Activated CD8-positive, alpha-beta memory T cell treated with anti-CD3 and anti-CD28 coated beads for 1 hour (primary cell): ENCODE measurements at places on chromosomes 3 and 15.

DNA sequence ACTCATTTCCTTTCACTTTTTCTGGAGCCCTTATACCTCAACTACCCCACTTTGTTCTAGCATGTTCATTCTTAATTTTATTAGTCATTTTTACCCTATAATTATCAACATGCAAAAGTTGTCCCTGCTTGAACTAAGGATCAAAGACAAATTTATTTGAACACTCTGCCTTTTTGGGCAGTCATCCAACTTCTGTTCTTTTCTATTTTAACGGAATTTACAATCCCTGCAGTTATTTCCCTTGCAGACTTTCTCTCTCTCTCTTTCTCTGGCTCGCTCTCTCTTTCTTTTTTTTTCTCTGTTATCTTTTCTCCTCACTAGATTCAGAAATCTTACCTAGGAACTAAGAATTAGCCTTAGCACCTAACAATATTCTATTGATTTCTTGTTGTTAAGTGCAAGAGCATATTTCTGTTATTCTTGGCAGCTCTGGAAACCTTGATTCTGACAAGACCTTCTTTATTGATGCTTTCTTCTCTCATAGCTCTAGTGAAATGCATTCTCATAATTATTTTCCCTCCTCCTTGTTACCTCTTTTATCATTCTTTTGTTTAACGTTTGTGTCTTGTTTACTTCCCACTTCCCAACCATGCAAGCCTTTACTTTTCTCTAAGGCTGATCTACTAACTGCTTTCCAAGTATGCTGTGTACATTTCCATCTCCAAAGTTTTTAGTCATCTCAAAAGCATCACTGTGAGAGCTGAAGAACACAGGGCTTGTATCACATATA lies 951.6 kb downstream of the DIPK2A start:
- no peak for DNase-seq

- DNase-seq: no peak
Observed at GRCh38 chr15:29785642-29786041, 36.6 kb downstream of the TJP1 start.

DNA sequence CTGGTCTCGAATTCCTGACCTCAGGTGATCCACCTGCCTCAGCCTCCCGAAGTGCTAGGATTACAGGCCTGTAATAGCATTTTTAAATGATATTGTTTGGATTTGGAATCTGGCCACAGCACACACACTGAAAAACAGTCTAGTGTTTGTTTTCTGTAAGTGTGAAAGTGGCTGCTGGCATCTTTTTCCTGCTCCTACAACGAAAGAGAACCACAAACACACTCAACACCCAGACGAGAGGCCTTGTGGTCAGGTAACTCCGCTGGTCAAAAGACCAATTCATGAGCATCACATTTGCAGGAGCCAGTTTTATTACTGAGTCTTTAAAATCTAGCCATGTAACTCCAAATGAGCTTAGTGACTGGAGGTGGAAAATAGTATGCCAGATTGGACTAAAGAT lies 50.2 kb downstream of the IMPG2 start:
- no peak for DNase-seq

GRCh38 chr3:194198938-194199337 lies 63.0 kb downstream of the HES1 start:
- DNase-seq: no peak

GRCh38 chr15:45734260-45734711 lies 99.5 kb downstream of the SQOR start:
- DNase-seq: no peak

DNA sequence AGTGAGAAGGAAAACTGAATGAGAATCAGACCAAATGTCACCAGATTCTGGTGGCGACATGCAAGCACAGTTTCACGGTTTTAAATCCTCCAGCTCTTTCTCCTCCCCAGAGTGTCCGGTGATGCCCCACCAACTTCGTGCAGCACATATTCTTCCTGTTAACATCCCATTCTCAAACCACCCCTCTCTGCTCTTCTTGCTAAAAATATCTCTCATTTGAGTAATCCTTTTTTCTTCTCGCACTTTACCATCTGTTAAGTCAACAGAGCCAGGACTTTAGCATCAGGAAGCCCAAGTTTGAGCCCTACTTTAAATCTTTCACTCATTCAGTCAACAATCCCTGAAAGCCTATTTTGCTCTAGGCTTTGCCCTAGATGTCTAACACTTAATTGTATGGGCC lies 68.2 kb upstream of the VGLL4 start:
- DNase-seq: no peak

DNA sequence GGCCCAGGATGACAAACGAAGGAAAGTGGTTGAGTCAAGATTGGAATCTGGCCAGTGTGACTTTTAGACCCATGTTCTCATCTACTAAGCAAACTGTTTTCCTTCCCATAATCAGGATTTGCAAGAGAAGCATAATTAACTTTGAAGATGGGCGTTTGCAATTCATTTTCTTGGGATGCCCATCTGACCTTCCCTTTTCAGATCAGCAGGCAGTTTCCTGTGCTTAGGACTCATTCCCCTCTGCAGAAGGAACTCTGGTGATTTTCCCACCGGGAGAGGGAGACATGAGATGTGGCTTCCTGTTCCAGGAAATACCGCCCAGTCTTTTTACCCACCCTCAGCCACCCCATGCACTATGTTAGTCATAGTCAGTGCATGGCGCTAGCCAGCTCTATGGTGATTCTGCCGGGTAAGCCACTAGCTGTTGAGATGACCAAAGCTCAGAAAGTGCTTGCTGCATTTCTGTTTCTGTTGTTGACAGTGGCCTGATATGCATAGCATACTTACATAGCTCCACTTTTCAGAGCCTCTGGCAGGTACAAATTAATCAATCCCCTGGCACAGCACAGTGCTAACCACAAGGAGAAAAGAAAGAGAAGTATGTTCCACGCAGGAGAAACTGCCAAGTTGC lies 129.4 kb downstream of the VGLL4 start:
- DNase-seq: no peak

GRCh38 chr3:147652651-147653366 lies 243.6 kb downstream of the ZIC1 start:
- no peak for DNase-seq

GRCh38 chr3:107920538-107920937 lies 170.3 kb downstream of the CD47 start:
- DNase-seq: no peak

DNA sequence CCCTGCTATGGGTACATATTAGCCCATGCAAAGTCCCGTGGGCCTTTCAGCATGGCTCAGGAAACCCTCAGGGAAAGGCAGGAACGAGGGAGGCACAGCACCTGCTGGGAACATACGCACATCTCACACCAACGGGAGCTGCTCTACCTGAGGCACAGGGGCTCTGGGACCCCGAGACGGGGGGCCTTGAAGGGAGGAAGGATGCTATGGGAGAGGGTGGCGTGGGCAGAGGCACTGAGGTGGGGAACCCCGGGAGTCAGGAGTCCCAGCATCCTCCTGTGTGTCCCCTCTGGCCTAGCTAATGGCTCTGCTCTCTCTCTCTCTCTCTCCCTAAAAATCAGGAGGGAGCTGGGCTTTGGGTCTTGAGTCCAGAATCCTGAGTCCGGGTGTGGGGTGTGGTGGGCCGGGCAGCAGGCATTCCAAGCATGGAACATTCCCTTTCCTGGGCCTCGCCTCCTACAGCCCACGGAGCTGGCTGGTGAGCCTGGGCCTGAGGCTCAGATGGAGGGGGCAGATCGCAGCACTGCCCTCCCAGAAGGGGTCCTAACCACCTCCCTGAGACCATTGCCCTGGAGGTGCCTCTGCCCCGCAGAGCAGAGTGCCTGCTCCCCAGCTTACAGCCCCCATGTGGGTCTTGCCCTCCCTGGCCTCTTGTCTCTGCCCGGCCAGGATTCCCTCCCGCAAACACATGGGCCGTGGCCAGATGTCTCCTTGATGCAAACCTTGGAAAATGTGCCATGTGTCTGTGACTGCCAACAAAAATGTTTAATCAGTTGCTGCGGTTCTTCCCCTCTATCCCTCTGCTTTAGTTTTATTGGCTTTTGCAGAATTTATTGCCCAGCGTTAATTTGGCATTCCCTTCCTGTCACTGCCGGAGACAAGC lies 101.6 kb downstream of the TMEM266 start:
- no peak for DNase-seq

GRCh38 chr15:55434989-55435825 lies 26.9 kb downstream of the PIERCE2 start:
- DNase-seq: no peak

DNA sequence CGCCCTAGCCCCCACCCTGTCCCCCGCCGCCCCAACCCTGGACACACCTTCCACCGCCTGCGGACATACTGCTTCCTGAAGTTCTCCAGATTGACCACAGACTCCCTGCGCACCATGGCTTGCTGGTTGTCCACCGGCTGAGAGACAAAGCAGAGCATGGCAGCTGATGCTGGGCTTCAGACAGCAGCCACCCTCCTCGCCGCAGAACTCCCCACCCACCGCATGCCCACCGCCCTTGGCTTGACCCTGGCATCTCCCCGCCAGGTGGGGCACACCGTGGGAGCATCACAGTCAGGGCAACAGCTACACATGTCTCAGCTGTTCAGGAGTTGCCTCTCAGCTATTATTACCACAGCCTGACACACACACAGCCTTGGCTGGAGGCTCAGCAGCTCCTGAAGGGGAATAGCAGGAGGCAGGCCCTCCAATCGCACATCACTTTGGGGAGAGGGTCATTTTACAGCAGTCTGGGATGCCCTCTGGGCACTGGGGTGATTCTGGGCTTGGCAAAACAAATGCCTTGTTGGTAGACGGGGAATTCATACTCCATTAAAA lies 78.4 kb upstream of the HERC1 start:
- no peak for DNase-seq

GRCh38 chr15:64865998-64866520 lies 24.3 kb downstream of the PLEKHO2 start:
- no peak for DNase-seq

DNA sequence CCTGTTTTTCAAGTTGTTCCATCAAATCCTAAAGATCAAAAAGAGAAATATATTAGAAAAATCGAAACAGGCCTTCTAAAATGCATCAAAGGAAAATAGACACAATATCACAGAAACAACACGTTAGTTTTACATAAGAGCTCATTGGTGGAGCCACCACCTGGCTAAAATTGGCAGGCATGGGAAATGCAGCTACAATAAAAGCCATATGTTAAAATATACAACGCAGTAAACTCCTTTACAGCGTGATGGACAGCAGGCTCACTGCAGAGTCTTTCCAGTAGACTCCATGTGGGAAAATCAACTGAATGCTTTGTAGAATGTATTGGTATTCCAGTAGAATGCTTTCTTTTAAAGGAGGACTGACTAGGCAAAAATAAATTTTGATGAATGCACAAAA lies 40.9 kb upstream of the MYO5C start:
- no peak for DNase-seq

DNA sequence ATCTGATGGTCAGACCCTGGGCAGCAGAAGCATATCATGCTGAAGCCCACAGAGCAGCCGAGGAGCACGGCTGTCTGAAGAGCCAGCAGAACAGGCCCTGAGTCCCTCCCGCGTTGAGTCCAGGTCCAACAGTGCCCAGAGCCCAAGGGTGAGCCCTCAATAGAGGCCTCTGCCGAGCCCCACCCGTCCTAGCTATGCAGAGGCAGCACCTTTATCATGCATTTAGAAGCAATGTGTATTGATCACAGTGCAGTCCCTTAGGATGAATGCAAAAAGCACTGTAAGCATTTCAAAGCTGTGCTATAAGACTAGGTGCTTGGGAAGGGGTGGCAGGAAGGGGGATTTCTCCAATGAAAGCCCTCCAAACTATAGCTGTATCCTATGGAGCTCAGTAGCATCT lies 208.5 kb downstream of the GABRB3 start:
- DNase-seq: no peak

DNA sequence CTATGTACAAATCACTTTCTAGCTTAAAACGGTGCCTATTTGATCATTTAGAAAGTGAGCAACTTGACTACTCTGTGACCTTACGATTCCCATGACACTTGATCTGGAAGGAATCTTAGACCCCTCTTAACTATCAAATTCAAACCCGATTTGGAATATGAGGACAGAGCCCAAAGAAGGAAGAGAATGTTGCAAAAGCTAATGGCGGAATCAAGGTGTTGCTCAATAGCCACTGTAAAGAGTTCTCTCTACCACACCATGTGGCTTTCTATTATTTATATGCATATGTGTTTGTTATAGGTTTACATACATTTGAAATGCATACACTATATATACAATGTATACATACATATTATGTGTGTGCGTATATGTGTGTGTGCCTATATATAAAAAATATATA lies 39.9 kb downstream of the PYDC2 start:
- DNase-seq: no peak

GRCh38 chr15:60854858-60855564 lies 374.1 kb downstream of the RORA start:
- DNase-seq: no peak

DNA sequence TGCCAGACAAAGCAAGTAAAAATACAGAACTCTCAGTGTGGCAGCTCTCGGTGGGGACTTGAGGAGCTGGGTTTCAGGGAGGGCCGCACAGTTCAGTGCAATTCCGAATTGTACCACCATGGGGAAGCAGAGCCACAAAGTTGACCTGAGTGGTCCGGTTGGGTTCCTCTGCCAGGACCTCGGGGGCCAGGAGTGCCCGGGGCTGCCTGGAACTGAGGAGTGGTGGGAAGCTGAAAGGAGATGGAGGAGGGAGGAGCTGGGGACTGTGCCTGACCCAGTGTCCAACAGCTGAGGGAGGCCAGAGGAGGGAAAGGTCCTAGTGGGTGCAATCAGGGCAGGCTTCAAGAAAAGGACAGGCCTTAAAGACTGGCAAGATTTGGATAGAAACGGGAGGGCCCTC lies 32.2 kb upstream of the TRH start:
- no peak for DNase-seq

DNA sequence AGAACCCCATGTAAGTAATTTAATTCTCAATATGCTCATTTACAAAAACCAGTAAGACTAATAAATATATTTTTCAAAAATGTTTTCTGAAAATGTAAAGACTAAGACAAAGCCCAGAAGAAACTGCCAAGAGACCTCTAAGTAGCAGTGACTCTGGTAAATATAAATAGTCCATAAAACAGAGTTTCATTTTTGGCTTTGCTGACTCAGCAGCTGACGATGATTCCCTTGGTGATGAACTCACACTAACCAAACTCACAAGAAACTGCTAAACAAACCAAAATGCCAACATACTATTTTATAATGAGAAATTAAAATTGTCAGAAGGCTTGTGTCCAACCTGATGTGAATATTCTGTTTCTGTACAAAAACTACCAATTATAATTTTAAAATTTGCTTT lies 31.5 kb upstream of the IMPG2 start:
- no peak for DNase-seq

DNA sequence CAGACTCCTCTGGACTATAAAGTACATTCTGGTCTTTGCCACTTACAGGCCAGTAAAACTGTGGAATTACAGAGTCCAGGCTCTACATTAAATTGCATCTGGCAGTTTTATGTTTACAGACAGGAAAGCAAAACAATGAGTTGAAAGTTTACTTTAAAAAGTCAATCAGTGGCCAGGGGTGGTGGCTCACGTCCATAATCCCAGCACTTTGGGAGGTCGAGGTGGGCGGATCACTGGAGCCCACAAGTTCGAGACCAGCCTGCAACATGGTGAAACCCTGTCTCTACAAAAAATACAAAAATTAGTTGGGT lies 53.8 kb downstream of the TM4SF4 start:
- DNase-seq: no peak

DNA sequence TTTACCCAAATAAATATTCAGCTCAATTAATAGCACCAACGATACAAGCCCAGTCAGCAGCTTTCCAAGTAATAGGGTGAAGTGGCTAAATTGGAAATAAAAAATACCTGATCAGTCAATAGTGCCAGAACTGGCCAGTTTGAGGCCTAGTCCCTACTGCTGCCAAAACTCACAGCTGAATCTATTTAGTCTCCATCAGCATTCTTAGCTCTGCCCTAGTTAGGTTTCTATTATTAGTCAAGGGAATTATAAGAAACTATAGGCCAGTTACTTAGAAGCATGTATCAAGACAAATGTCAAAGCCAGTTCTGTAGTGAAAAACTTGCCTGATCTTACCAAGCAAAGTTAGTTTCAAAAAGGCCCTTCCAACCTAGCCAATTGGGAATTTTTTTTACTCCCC lies 146.2 kb upstream of the ZBTB20 start:
- no peak for DNase-seq
